ENCODE measurements at places on chromosomes 11 and 22.

- no peak for DNase-seq
Observed at GRCh38 chr22:45923835-45924234, 53.1 kb downstream of the WNT7B start.

DNA sequence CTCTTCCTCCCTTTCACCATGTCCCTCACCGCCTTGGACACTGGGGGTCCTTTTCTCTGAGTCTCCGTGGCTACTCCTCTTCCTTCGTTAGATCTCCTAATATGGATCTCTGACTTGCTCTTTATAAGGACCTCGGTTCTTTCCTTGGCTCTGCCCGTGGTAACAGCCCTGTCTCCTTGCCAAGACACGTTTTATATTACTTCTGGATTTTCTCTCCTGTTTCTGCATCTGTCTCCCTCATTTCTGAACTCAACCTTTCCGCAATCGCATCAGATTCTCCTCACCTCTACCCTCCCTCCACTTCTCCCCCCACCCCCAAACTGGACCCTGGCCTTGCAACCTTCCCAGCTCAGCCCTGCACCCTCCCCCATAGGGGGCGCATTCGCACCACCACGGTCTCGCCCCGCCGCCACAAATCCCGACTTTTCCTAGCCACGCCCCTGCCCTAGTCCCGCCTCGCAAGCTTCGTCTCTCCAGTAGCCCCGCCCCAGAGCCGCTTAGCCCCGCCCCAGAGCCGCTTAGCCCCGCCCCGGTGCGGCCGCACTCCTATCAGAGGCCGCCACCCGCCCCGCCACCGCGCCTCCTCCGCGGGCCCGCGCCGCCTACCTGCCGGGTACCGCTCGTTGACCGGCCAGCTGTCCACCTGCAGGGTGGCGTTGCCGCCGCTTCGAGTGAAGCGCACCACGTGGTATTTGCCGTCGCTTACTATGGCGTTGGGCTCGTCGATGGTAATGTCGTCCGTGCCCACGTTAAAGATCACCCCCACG lies 39.0 kb downstream of the SLC22A12 start:
- no peak for DNase-seq

- no peak for DNase-seq
Observed at GRCh38 chr11:61012737-61013215, 41.3 kb downstream of the CD6 start.

- no peak for DNase-seq
Observed at GRCh38 chr22:49657974-49658590, 169.6 kb downstream of the BRD1 start.

- no peak for DNase-seq
Observed at GRCh38 chr11:116332391-116332790, 440.4 kb downstream of the BUD13 start.

DNA sequence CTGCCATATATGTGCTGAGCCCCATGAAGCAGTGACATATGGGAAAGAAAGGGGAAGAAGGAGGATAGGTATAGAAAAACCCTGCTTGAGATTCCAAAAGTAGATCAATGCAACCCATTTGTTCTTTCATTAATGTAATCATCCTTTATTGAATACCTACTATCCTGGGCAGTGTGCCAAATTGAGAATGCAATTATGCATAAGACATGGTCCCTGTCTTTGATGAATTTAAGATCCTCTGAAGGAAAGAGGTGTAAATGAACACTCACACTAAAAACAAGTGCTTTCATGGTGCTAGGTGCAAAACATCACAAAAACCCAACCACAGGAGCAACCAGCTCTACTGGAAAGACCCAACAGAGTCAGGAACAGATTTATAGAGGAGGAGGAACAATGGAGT lies 29.7 kb downstream of the FLI1 start:
- no peak for DNase-seq

- DNase-seq = no peak
Observed at GRCh38 chr11:2287091-2287490, 14.6 kb downstream of the C11orf21 start.

- DNase-seq = no peak
Observed at GRCh38 chr11:32101791-32102190, 10.9 kb downstream of the RCN1 start.

DNA sequence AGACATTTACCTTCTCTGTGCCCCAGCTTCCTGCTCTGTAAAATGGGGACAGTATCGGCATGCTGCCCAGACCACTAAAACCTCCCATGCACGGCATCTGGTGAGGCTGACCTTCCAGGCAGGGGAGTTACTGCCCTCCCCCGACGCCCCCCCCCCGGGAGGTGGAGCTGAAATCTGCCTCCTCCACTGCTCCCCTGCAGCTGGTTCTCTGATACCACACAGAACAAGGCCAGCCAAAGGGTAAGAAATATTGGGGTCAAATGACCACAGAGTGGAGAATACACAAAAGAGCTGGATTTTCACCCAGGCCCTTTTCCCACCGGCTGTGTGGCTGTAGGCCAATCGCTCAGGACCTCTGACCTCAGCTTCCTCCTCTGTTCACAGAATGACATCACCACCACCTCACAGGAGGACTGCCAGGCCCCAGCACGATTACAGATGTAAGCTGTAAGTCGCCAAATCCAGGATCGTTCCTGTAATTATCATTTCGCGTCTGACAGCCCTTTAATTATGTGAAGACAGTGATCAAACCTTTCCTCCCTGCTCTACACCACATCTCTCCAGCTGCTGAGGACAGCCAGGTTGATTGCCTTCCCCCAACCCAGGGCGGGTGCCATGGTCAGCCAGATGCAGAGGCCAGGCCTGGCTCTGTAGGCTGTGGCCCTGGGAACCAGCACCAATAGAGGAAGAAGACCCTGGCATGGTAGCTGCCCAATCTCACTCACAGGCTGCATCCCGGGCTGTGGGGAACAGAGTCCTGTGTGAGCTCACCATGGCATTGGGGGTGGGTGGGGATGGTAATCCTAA lies 35.7 kb upstream of the KLHL35 start:
- no peak for DNase-seq

DNA sequence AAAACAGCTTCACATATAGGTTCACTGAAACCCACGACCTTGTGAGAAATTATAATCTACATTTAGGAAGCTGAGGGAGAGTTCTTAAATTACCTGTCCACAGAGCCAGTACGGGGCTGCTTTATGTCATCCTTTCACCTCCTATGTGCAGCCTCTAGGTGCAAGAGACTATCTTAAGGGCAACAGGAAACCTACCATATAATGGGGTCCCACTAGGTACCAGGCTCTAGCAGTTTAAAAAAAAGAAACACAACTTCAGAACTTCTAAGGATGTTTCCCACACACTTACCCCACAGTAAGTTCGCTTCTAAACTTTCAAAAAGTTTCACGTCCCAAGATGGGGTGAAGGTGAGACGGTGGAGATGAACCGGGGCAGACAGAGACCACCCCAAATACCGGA lies 573 bp downstream of the STK33 start:
- no peak for DNase-seq

GRCh38 chr11:42901084-42901483 lies 410.7 kb upstream of the API5 start:
- no peak for DNase-seq

DNA sequence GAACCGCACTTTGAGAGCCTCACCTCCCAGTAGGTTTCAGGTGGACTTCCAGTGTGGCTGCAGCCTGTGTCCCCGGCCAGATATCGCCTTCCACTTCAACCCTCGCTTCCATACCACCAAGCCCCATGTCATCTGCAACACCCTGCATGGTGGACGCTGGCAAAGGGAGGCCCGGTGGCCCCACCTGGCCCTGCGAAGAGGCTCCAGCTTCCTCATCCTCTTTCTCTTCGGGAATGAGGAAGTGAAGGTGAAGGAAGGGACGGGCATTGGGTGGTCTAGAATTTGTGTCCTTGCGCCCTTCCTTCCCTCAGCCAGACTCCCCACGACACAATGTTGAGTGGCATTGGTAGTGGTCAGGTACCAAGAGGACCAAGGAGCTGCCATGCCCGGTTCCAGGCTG lies 2.9 kb downstream of the LGALS12 start:
- DNase-seq = no peak

- no peak for DNase-seq
Observed at GRCh38 chr22:30169002-30169401, 77.6 kb downstream of the LIF start.

DNA sequence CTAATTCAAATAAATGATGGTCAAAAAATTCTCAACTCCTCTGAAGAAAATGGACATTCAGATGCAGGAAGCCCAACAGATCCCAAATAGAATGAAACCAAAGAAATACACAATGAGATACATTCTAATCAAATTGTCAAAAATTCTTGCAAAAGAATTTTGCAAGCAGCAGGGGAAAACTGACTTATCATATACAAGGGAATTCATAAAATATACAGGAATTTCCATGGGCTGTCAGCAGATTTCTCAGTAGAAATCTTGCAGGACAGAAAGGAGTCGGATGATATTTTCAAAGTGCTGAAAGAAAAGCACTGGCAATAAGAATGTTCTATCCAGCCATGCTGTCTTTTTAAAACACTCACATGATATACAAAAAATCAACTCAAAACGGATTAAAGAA lies 194.6 kb upstream of the ZC3H12C start:
- no peak for DNase-seq

DNA sequence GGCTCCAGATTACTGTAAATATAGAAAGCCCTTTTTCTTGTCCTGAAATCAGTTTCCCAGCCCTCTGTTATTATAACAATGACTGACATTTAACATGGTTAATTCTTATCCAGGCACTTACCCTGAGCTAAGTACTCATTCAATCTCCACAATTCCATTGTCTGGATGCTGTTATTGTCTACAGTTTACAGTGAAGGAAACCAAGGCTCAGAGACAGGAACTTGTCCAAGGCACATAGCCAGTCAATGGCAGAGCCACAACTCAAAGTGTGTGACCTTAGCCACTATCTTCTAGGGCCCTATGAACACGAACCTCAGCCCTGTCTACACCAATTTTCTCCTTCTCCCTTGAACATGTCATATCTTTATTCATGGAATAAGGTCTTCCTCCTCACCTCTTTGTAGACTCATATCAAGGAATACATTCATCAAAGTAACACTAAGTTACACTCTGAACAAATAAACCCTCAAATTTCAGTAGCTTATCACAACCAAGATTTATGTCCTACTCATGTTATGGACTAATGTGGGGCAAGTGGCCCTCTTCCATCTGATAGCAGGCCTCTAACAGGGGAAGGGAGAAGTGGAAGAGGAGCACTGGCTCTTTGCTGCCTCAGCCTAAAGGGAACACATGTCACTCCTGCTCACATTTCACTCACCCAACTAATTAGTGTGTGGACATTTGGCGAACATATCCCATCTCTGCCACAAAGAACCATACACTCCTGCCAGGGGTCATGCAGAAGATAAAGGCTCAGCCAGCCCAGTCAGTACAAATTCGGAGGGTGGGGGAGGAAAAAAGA lies 39.3 kb upstream of the APLNR start:
- no peak for DNase-seq

GRCh38 chr11:72926076-72926475 lies 111.9 kb downstream of the ATG16L2 start:
- no peak for DNase-seq

- DNase-seq = no peak
Observed at GRCh38 chr11:5476186-5476819, 12.2 kb upstream of the OR52D1 start.

- no peak for DNase-seq
Observed at GRCh38 chr11:71563406-71563805, 2.0 kb upstream of the KRTAP5-10 start.

- DNase-seq = no peak
Observed at GRCh38 chr11:34730544-34731295, 109.8 kb downstream of the EHF start.

DNA sequence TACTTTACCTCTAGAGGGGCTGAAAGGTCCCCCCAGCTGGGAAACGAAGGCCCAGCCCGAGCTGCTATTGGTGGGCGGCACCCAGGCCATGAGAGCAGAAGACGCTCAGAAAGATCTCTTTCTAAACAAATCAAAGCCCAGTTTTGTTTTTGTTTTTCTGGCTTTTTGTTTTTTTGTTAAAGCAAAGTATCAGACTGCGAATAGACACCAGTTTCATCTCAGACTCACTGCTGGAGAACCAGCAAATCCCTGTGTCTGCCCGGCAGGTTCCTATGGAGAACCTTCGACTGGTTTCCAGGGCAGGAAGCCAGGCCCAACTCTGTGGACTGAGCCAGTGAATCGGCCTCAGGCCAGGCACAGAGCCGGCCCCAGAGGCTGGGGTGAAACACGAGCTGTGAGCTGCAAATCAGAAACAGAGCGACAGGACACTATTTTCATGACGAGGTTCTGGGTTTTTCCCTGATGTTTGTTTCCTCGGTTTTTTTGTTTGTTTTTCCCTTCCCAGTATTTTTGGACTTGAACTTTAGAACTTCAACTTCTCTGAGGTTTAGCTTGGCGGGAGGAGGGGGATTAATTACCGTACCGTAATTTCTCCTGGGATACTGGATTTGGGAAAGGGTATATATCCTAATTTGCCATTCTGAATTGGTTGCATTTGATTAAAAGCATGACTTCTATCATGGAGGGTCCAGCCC lies 16.0 kb upstream of the B4GALNT4 start:
- no peak for DNase-seq

GRCh38 chr11:57097149-57097548 lies 84.6 kb upstream of the LRRC55 start:
- no peak for DNase-seq

- DNase-seq = no peak
Observed at GRCh38 chr11:126385991-126386728, 30.7 kb downstream of the ST3GAL4 start.

- DNase-seq = no peak
Observed at GRCh38 chr11:73404048-73404447, 27.8 kb downstream of the RELT start.

- no peak for DNase-seq
Observed at GRCh38 chr11:59756845-59757244, 1.7 kb downstream of the STX3 start.

GRCh38 chr11:117087446-117087845 lies 10.8 kb downstream of the SIK3 start:
- DNase-seq = no peak

DNA sequence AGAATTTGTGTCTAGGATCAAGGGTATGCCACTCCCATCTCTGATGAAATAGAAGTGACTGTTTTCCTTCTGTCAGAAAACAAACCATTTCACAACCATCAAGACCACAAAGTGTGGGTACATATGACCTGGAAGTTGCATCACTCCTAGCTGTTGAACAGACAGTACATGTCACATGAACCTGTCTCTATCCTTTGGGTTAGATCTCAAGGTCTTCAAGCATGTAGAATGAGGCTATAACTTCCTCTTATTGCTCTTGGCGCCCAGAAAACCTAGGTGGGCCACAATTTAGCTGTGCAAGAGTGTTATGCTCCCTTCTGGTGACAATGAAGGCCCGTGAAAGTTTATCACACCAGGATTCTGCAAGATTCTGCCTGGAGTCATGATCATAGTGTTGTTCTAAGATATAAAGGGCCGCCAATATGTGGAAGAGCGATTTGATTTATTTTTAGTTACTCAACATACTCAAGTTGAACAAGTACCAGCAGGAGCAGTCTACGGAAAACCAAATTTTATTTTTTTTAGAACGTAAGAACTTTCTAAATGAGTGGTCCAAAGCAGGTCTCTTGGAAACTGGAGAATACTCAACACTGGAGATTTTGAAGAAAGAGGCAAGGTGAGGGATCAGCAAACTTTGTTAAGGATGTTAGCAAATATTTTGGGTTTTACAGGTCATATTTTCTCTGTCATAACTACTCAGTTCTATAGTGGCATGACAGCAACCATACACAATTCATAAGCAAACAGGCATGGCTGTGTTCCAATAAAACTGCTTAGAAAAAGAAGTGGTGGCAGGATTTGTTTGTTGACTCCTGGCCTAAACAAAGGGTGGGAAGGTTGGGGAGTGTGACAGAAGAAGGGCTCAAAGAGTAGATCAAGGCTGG lies 101.8 kb downstream of the USP35 start:
- no peak for DNase-seq

GRCh38 chr11:119297938-119298337 lies 19.0 kb downstream of the MCAM start:
- no peak for DNase-seq

- DNase-seq = no peak
Observed at GRCh38 chr11:101913656-101914055, 1.2 kb upstream of the CEP126 start.
